Nasal cavity respiratory epithelium epithelial cell of viscerocranial mucosa (primary cell): ENCODE measurements at places on chromosomes 4 and X. TPM values are rescaled to one million over a fixed set of nuclear protein-coding genes. Genes with fewer than 3 reads are reported as not detected.

The TCEAL2 gene
- not detected in 2 replicates for total RNA-seq

The METTL14 gene
- 20.2 and 30.8 TPM in 2 replicates for total RNA-seq

The TMPRSS11B gene
- 0.34 and 0.43 TPM in 2 replicates for total RNA-seq

The CCDC158 gene
- 0.34 and 0.43 TPM in 2 replicates for total RNA-seq

The EFNB1 gene
- total RNA-seq = 124 and 127 TPM in 2 replicates

The SH3D19 gene
- total RNA-seq = 20.5 and 24.1 TPM in 2 replicates

The IL9R gene
- total RNA-seq = 0.14 TPM in 1 of 2 replicates, not detected in the other

The RAB41 gene
- total RNA-seq = not detected in 2 replicates

The CLNK gene
- not detected in 2 replicates for total RNA-seq

The ZMAT1 gene
- total RNA-seq = under 0.01 and 0.28 TPM in 2 replicates

The CLCN4 gene
- total RNA-seq = 1.4 and 9.3 TPM in 2 replicates

The DTHD1 gene
- 0.36 TPM in 1 of 2 replicates, not detected in the other for total RNA-seq

The MTM1 gene
- 20.1 and 21.2 TPM in 2 replicates for total RNA-seq

The CT45A3 gene
- not detected in 2 replicates for total RNA-seq

The CXXC4 gene
- total RNA-seq = 0.43 TPM in 1 of 2 replicates, not detected in the other

The TMEM271 gene
- total RNA-seq = not detected in 2 replicates

The SCRG1 gene
- total RNA-seq = not detected in 2 replicates
